ENCODE measurements at places on chromosomes 11 and 22.

DNA sequence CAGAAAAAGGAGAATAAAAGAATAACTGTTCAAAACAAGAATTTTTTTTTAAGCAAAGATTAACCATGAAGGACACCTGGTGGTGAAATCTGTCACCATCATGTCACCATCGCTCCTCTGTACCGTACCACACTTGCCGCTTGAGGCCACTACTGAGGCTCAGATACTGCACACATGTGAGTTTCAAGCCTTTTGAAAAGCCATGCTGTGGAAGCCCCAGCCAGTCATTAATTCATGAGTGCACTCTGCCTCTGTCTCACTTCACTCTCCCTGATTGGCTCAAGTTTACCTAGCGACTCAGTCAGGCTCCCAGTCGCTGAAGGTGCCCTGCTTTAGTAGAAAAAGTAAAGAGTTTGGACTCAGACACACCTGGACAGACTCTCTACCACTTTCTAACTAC, 6.6 kb upstream of the MS4A12 start:
- peak; percentile 16 for DNase-seq

- no peak for DNase-seq
Measured at GRCh38 chr11:19605520-19606371, 106.9 kb upstream of the NAV2 start.

DNA sequence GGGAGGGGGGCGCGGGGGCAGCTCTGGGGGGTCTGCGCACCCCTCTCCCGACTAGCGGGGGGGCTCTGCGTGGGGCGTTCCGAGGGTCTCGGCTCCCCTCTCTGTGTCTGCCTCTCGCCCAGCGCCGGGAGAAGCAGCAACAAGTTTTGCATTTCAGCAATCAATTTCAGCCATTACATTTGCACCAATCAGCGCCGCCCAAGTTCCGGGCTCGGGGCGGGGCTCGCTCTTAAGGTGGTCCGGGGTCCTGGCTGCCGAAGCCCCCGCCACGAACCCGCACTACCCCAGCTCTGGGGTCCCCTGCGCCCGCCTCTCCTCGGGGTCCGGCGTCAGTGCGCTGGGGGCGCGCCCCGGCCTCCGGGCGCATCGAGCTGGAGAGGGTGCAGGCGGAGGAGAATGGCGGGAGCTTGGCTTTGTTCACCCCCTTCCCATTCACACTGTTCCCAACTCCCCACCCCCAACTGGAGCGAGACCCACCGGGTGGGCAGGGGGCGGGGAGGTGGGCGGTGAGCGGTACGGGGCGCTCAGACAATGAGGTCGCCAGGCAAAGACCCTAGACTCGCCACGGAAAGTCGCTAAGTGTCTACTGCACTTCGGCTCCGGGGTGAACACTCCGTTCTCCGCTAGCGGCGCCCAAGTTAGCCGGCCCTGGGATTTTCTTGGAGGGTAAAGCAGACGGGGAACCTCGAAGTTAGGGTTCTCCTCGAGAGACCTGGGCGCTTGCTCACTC, at the start of gene MN1:
Gene MN1 (minus strand): TSS at position 141 of the 730 bp plus-strand sequence. CDS start 1,213 bp downstream, outside the sequence.
- no peak for DNase-seq

DNA sequence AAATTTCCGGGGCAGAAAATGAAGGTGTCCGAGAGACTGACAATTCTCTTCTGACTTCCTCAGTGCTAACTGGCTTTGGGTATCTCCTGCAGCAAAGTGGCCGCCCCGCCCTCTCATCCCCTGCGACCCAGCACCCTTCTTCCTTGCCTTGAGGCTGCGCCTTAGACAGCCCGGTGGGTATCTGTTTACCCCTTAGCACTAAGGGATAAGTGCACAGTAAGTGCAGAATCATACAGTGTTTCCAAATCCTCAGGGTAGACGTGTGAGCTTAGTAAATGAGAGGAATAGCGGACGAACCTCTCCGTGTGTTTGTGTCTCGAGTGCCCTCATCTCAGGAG, 368 bp upstream of the CHORDC1 start:
- no peak for DNase-seq

- no peak for DNase-seq
Measured at GRCh38 chr22:45157907-45158306, 5.8 kb upstream of the NUP50 start.

- no peak for DNase-seq
Measured at GRCh38 chr11:119671561-119672015, 57.4 kb downstream of the NECTIN1 start.

- no peak for DNase-seq
Measured at GRCh38 chr22:30312053-30312452, 14.7 kb downstream of the TBC1D10A start.

DNA sequence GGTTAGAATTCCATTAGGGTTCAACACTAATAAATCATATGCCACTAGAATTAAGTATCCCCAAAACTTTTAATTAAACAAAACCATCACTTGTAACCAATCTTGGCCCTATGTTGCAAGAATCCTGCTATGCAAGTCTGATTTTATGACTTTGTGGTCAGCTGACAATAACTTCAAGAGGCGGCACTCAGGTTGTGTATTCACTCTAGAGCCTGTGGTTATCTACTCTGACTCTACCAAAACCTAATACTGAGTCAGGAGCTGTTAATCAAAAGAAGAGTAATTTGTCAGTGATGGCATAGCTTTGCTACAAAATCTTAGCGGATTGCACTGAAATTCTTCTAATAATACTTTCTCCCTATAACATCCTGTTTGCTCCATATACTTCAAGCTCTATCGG, 253.7 kb downstream of the AASDHPPT start:
- no peak for DNase-seq

- DNase-seq = peak; percentile 39
Measured at GRCh38 chr11:112826788-112827187, 134.4 kb upstream of the NCAM1 start.

DNA sequence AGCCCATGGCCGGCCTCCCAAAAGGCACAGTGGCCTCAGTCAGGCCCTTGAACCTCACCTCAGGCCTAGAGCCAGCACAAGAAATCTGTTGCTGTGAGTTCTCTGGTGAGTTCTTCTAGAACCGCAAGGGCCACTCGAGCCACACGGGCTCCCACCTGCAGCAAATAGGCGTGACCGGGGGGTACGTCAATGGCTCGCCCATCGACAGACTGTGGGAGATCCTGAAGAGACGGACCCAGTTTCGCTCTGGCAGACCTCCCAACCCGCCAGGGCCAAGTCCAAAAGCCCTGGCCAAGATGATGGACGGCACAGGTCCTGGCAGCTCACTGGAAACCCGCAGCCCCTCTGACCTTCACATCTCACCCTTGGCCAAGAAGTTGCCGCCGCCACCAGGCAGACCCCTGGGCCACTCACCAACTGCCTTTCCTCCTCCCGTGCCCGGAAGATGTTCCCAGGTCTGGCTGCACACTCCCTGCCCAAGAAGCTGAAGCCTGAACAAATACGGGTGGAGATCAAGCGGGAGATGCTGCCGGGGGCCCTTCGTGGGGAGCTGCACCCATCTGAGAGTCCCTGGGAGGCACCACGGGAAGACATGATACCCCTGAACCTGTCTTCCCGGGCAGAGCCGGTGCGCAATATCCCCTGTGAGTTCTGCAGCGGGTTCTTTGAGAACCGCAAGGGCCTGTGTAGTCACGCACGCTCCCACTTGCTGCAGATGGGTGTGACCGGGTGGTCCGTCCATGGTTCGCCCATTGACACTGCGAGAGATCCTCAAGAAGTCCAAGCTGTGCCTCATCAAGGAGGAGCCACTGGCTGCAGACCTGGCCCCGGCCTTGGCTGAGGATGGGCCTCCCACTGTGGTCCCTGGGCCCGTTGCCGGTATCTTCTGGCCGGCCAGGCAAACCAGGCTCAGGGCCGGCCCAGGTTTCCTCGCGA, 544.2 kb upstream of the CCDC179 start:
- no peak for DNase-seq

GRCh38 chr11:93746101-93746500, 4.6 kb downstream of the C11orf54 start:
- no peak for DNase-seq

DNA sequence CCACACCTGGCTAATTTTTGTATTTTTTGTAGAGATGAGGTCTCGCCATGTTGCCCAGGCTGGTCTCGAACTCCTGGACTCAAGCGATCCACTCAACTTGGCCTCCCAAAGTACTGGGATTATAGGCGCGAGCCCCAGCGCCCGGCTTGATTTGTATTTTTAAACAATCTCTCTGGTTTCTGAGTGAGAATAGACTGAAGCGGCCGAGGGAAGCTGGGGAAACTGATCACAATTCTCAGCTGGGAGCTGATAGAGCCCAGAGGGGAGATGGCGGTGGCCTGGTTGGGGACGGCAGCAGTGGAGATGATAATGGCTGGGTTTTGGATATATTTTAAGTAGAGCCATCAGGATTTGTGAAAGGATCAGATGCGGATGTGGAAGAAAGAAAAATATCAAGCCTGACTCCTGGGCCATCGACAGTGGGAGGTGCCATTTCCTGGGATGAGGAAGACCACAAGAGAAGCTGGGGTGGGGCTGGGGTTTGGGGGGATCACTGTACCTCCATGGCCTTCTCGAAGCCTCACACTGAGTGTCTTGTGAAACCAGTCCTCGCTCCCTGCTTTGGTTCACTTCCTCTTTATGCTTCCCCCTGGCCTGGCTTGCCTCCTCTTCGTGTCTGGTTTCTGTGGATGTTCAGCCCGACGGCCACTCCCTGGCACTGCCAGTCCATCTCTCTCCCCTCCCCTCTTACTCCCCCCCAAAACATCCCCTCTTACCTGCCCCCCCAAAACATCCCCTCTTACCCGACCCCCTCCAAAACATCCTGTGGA, 51.9 kb downstream of the IGLL1 start:
- no peak for DNase-seq

- DNase-seq = no peak
Measured at GRCh38 chr22:35531202-35531601, 9.4 kb upstream of the RASD2 start.

DNA sequence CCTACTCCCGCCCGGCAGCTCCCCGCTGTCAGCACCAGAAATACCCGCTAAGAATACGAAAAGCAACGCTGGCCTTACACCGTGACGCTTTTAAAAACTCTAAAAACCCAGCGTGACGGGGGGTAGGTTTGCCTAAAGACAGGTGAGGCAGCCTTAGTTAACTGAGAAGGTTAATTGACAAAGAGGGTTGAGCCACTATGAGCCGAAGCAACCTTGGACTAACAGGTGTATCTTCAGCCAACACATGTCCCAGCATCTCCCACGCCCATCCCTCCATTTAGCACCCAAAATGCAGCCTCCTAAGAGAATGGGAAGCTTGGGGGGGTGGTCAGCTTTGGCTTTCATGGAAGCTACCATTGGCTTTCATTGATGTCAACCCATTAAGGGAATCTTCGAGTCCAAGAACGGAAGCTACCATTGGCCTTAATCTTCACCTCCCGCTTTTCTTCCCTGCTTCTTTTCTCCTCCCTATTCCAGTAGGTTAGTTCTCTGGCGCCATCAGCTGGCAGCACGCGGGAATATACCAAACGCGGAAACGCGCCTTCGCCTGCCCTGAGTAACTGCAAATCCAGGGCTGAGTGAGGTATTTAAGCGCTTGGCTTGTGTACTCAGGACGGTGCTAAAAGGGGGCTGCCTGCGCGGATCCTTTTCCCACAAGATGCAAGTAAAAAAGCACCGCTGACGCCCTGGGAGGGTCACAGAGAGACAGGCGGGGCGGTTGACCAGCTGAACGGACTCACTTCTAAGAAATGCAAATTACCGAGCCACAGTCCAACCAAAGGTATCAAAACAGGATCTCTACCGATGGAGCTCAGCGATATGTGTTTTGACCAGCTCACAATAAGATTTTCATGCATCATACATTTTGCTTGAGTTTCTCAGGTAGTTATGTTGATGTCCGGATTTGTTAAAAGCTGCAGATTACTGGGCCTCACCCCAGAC, 38.5 kb upstream of the GLYATL1 start:
- DNase-seq = peak; percentile 61

GRCh38 chr22:17339095-17339693, 30.1 kb upstream of the CECR2 start:
- no peak for DNase-seq

DNA sequence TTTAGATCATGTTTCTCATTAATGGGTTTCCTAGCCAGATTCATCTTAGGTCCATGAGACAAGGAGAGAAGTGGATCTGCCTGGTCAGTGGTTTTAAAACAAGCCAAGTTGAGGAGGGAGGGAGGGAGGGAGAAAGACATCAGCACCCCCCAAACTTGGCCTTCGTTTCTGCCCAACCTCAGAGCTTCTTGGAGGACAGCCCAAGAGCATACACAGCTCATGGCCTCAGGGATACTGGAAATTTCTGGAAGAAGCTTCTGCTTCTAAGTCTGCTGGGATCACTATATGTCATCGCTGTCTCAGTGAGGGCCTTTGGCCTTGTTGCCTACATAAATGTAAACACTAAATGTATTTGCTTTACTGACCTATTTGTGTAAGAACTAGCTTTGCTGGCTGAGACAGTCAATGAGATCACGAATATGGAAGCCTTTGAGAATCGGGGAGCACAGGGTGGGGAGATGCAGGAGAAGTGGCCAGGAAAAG, 375.1 kb downstream of the BUD13 start:
- no peak for DNase-seq

- DNase-seq = peak; percentile 92
Measured at GRCh38 chr11:45105233-45105983, 41.0 kb upstream of the PRDM11 start.

GRCh38 chr11:61125310-61125684, 23.0 kb downstream of the CD5 start:
- no peak for DNase-seq

GRCh38 chr11:107590460-107591377, at the start of gene ELMOD1:
Gene ELMOD1 (plus strand): TSS chr11:107591147. CDS start chr11:107618190, 27,043 bp downstream.
- DNase-seq = peak; percentile 85

DNA sequence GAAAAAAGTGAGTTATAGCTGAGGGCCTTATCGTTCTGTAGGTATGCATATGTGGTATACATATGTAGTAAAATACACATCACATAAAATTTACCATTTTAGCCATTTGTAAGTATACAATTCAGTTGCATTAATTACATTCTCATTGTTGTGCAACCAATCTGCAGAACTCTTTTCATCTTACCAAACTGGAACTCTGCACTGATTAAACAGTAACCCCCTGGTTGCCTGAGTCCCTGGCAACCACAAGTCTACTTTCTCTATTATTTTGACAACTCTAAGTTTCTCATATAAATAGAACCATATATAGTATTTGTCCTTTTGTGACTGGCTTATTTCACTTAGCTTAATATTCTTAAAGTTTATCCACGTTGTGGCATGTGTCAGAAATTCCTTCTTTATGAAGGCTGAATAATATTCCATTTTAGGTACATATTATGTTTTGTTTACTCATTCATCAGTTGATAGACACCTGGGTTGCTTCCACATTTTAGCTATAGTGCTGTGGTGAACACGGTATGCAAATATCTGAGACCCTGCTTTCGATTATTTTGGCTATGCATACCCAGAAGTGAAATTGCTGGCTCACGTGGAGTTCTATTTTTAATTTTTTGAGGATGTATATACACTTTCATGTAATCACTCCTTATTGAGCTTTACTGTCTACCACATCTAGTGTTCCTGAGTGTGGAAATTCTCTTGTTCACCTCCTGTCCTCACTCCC, 1.6 kb upstream of the DDX10 start:
- no peak for DNase-seq

Measured in WERI-Rb-1 (cell line).